ENCODE measurements at places on chromosomes 5 and 9.

GRCh38 chr5:73822989-73823339 lies 197.0 kb downstream of the ARHGEF28 start:
- DNase-seq: no peak

DNA sequence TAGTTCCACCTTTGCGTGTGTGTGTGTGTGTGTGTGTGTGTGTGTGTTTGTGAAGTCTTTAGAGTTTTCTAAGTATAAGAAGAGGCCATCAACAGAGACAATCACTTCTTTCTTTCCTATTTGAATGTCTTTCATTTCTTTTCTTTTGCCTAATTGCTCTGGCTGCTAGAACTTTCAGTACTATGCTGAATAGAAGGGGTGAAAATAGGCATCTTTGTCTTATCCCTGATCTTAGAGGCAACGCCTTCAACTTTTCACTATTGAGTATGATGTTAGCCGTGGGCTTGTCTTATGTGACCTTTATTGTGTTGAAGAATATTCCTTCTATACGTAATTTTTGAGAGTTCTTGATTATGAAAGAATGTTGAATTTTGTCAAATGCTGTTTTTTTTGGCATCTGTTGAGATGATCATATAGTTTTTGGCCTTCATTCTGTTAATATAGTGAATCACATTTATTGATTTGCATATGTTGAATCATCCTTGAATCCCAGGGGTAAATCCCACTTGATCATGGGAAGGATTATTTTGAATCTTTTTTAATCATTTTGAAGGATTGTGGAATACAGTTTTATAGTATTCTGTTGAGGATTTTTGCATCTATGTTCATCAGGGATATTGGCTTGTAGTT lies 134.8 kb upstream of the CD180 start:
- no peak for DNase-seq

- DNase-seq: peak; percentile 32
Observed at GRCh38 chr5:115465431-115465830, 79.1 kb downstream of the FEM1C start.

DNA sequence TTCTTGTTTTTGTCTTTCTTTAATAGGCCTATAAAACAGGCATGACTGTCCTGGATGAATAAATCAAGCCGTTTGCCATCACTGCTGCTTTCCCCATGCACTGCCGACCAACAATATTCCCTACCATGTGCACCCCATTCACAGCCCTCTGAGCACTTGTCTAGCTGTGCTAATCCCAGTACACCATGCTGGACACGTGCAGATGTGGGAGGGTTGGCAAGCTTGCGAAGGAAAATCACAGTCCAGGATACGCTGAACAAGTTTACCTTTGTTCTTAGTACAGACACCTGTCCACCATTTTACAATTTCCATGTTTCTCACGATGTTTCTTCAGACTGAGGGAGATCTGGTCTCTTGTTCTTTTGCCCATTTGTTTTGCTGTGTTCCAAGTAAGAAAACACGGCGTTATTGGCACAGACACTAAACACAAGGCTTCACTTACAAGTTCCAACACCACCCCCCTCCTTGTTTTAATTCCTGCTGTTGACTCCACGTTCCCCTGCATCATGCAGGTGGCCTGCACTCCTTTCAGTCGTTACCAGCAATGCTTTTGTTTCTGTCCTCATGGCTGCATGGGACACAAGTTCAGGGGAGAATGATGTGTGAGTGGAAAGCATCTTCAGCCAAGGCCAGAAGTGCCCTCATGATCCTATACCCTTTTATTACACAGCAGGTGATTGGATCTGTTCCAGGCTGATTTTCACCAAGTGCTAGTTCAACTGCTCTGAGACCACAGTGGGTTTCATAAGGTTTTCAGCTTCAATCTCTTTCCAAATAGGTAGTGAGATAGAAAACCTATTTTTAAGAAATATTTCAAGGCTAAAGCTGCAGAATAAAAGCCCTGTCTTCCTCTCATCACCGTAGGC lies 608.9 kb downstream of the IRX1 start:
- DNase-seq: no peak

GRCh38 chr5:83470526-83471404 lies 779 bp upstream of the VCAN start:
- no peak for DNase-seq

DNA sequence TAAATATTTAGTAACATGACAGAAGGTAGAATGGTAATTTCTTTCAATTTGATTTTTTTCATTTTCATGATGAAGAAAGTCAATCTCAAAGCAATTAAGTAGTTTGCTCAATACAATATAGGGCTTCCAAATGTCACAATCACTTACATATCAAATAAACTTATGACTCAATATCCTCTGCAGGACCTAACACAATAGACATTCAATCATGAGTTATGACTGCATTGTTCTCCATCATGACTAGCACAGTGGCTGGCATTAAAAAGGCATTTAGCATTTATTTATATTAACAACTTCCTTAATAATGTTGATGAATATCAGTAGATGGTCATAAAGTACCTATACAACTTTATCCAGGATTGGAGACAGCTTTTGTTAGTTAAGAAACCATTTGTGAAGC lies 1499.6 kb downstream of the EFNA5 start:
- no peak for DNase-seq

- DNase-seq: peak; percentile 57
Observed at GRCh38 chr9:136437430-136437829, 2.2 kb downstream of the INPP5E start.

- DNase-seq: peak; percentile 13
Observed at GRCh38 chr5:156685481-156685880, 164.6 kb upstream of the PPP1R2B start.

DNA sequence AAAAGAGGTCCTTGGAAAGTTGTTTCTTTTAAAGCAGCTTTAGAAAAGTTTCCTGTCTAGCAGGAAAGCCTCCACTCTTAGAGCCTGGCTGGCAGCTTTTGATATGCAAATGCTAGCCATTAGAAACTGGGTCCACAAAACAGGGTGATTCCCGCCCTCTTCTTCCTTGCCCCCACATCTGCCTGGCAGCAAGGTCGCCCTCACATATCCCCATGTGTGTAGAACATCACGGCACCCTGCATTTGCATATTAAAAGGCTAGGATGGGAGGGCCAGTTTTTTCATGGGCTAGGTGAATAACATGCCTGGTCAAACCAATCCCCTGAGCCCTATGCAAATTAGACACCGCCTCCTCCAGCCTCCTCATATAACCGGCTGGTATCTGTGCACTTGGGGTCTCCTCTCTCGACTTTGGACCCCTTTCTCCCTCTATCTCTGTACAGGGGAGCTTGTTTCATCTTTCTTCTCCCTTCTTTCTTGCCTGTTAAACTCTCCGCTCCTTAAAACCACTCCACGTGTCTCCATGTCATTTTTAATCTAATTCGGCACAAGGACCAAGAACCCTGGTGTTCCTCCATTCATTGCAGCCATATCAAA lies 426.8 kb upstream of the CTNND2 start:
- DNase-seq: no peak
